ENCODE measurements at places on chromosomes 6 and 20.

GRCh38 chr6:31686483-31686882, 5.6 kb upstream of the LY6G5C start:
- no peak for DNase-seq

DNA sequence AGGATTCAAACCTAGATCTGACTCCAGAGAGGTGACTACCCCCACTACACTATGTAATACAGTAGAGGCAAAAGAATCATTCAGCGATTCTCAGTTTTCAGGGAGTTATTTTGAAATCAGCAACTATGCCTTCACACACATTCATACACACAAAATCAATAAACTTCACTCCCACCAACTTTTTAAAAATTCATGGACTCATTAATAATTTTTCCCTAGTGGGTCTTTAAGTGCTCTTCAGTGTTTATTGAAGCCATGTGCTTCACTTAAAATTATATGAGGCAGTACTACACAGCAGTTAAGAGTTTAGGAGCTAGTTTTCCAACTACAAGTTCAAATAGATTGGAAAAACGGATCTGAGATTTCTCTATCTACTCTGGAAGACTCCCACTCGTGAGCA, 452.7 kb upstream of the ADGRB3 start:
- DNase-seq = no peak

- no peak for DNase-seq
Observed at GRCh38 chr20:62236200-62236599, 2.1 kb upstream of the OSBPL2 start.

DNA sequence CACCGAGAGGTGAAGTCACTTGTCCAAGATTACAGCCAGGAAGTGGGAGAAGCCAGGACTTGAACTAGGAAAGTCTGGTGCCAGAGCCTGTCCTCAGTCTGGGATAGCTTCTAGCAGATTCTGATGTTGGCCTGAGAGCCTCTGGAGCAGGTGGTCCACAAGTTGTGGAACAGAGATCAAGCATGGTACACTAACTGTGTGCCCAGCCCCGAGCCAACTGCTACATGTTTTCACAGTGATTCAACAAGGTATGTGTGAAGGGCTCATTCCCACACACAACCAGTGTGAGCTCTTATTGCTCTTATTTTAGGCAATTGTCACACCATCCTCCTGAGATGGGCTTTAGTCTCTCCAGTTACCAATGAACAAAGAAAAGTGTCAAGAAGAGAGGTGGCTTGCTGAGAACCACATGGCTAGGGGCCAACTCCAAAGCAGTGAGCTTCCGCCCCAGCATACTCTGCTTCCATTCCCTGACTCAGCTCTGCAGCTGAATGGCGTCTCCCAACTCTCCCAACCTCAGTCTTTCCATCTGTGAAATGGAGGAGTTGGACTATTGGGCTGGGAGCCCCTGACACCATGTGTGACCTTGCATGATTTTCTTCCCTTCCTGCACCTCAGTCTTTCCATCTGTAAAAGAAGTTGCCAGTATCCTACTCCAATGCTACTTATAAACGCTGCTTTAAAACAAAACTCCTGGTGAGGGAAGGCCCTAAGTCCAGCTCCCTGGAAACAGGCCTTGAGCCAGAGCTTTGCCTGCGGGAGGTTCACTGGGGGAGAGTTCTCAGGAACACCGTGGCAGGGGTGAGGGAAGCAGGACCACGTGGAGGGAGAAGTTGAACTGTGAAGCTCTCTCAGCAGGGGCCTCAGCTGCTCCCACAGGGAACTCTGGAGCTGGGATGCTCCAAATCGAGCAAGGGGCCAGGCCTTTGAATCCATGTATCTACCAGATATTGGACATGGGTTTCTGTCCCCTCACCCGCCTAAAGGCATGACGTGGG, 40.9 kb downstream of the CDH22 start:
- DNase-seq = no peak

DNA sequence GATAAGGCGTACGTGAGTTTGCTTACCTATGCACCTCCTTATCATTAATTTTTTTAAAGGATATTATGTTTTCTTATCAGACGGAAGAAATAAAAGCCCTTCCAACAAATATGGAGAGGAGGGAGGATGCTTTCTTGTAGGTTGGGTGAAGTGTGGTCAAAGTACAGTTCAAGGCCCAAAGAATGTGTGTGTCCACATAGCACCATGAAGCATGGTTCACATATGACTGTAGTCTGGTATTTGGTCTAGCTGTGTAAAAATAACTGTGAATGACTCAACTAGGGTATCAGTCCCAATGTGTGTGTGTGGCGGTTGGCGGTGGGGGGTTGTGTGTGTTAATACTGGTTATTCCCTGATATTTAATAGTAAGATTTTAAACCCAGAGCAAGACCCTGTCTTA, 212.7 kb downstream of the TMEM242 start:
- DNase-seq = no peak

DNA sequence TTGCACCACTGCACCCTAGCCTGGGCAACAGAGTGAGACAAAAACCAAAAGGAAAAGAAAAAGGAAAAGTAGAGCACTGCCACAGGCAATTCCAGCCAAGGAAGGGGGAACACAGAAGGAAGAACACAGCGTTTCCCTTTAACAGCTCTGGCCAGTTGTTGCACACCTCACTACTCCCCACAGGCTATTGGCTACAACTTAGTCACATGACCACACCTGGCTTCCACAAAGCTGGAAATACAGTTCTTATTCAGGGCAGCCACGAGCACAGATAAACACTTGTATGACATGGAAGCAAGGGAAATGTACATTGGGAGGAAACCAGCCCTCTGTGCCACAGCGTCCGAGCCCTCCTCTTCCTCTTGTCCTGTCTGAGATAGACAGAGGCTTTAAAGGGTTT, 249.0 kb upstream of the JARID2 start:
- DNase-seq = no peak

DNA sequence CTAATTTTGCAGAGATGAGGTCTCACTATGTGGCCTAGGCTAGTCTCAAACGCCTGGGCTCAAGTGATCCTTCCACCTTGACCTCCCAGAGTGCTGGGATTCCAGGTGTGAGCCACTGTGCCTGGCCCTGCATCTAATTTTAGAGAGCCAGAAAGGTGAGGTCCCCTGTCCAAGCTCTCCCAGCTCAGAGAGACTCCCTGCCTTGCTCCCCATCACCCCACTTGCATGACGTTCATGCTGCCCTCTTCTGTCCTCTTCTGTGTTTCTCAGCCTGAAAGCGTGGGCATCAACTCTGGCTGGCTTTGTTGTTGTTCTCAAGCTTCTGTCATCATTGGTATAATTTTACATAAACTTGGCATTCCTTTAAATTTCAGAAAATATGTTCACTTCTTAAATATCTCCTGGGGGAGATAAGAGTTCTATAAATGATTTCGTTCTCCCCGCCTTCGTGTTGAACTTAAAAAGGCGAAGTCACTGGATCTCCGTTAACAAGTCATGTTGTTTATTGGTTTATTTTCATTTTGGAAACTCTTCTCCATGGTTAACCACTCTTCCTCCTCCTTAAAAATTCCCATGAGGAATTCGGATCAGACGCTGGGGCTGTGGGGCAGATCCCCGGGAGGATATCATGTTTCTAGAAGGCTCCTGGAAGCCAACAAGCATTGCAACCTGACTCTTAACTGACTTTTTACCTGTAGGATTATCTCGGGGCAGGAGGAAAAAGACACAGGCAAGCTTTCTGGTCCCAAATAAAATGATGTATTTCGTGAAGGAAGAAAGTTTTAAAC, 13.2 kb upstream of the PARD6B start:
- no peak for DNase-seq

DNA sequence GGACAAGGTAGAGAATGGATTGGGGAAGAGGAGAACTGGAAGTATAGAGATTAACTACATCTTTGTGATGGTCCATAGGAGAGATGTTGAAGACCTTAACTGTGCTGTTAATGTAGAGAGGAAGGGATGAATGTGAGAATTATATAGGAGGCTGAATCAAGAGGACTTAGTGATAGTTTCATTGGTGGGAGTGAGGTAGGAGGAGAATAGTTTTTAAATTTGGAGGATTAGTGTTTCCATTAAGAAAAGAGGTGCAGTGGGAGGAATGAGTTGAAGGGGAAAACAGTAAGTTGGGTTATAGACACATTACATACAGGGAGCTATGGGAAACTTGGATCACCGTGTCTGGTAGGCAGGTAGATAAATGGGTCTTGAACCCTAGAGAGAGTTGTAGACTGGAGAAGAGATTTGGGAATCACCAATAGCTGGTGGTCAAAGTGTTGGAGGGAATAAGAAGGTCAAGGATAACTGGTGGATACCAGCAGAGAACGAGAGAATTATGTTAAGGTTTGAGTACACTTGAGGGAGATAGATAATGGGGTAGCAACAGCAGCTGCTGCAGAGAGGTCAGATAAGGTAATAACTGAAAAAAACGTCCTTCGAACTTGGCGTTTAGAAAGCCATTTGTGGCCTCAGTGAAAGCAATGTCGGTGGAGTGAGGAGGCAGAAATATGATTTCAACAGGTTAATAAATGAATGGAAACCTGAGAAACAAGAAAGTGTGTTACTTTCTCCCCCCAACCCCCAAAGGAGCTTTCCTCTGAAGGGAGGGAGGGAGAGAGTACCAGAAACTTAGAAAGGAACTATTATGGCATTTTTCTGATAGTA, 3.1 kb downstream of the C6orf89 start:
- no peak for DNase-seq

DNA sequence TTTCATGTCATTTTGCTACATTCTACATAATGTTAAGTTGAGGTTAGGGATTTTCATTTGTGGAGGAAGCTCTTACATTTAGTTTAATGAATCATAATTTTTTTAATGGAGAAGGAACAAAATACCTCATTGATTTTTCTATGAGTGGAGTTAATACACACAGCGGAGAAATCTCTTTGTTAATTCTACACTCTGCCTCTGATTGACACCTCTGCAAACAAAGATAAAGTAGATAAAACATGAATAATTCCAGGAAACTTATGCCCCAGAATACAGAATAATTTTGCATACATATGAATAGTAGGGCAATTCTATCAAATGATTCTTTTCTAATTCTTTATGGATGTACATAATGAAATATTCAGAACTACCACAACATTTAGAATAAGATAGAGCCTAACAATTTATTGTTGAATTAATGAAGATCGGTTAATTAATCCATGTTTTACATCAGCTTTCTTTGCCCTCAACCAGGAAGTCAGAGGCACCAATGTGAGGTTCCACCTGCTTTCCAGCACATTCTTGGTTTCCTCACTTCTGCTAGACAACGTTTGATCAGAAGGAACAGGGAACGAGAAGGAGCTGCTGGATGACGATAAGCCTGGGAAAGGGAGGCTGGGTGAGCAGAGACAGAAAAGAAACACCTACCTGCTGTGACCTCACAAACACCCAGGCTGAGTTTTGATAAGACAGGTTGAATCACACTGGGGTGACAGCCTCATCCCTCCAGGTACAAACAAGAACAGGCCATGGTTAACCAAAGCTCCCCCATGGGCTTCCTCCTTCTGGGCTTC, 4.3 kb downstream of the OR2H1 start:
- no peak for DNase-seq

DNA sequence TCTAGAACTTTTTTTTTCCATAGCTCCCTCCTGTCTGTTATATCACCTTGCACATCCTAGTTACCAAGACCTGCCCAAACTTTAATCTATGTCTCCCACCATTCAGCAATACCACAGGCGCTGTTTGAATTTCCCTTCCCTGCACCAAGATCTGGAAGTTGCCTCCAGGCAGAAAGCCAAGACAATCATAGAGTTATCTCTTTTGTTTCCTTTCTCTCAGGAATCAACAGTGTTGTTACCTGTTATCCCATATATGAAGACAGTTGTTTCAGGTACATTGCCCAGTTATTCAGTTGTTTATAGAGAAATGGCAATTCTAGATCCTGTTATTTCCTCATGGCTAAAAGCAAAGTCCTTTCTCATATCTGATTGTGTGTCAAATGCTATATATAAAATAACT, 63.2 kb downstream of the PDSS2 start:
- DNase-seq = no peak

DNA sequence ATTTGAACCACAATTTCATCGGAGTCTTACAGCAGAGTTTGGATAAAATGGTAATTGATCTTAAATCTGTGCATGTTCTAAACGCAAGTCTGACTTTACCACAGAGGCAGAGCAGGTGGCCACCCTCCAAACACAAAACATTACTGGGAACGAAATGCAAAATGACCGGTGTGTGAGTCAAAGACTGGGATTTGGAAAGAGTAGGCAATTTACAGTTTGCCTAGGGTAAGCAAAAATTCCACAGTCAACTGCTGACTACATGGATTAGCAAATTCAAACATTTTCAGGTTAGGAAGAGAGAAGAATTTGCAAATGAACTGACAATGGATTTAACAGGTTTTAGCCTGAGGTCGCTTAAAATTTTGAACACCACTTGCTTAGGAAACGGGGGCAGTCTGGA, 444.4 kb downstream of the HDGFL1 start:
- no peak for DNase-seq

GRCh38 chr6:79538106-79538971, 1.1 kb upstream of the LCA5 start:
- no peak for DNase-seq

- DNase-seq = no peak
Observed at GRCh38 chr6:131017962-131018361, 45.1 kb downstream of the EPB41L2 start.

DNA sequence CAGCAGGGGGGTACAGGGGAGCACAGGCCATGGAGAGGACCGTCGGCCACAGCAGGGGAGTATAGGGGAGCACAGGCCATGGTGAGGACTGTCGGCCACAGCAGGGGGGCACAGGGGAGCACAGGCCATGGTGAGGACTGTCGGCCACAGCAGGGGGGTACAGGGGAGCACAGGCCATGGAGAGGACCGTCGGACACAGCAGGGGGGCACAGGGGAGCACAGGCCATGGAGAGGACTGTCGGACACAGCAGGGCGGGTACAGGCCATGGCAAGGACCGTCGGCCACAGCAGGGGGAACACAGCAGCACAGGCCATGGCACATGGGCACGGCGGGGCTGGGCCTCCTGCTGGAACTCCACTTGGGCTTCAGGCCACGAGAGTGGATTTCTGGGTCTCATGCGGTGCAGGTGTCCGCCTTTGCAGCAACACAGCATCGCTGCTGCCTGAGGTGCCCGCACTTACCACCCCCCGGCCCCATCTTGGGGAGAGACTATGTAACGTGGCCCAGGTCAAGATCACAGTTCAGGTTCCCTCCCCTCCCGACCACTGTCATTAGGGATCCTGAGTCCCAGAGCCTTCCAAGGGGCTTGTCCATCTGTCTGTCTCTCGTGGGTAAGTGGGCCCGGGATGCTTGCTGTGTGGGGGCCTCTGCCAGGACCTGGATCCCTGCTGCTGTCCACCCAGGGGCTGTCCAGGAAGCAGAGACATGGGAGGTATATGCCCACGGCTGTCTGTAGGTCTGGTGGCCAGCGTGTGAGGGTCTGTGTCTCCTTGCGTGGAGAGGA, 2.5 kb downstream of the NPBWR2 start:
- DNase-seq = peak; percentile 34

- no peak for DNase-seq
Observed at GRCh38 chr6:75296811-75297779, 12.5 kb upstream of the TMEM30A start.

- DNase-seq = no peak
Observed at GRCh38 chr6:106849120-106849519, 125.4 kb downstream of the CD24 start.

- no peak for DNase-seq
Observed at GRCh38 chr20:6104493-6105188, 18.2 kb downstream of the FERMT1 start.

GRCh38 chr20:31607640-31608250, 2.7 kb downstream of the ID1 start:
- no peak for DNase-seq

Data from activated CD8-positive, alpha-beta memory T cell treated with anti-CD3 and anti-CD28 coated beads, Interleukin-2, amount 10 ng/mL, durations not matched to agents 7 days and 5 days (primary cell).